Stimulated activated CD4-positive, alpha-beta T cell treated with anti-CD3 and anti-CD28 coated beads, Interleukin-1b, Interleukin-23, amount 100 ng/mL, for 48 hours (primary cell): ENCODE measurements at places on chromosomes 6 and 20.

DNA sequence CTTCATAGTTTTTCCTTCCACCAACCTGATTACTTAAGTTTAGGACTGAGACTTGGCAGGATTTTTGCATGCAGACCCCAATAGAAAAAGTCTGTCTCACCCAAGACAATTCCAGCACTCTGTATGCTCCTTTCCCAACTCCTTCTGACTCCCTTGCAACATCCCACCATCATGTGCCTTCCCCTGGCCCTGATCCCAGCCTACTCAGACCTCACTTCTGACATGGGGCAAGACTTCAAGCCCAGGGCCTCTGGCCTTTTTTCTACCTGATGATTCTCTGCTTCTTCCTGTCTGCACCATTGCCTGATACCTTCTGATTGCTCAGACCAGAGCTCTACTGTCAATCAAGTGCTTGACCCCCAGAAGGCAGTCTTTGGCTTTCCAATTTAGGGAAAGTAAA, 96.6 kb downstream of the HAO1 start:
- DNase-seq = no peak

GRCh38 chr6:73030257-73030656, 195.0 kb downstream of the KHDC1L start:
- no peak for DNase-seq

- DNase-seq = no peak
Observed at GRCh38 chr6:13914351-13914750, 10.4 kb upstream of the RNF182 start.

GRCh38 chr6:142162780-142163179, 15.7 kb downstream of the VTA1 start:
- no peak for DNase-seq

- no peak for DNase-seq
Observed at GRCh38 chr6:6479785-6480184, 108.7 kb upstream of the LY86 start.

GRCh38 chr6:54043360-54043759, 67.9 kb upstream of the MLIP start:
- DNase-seq = no peak

GRCh38 chr20:60584221-60584620, 626.0 kb downstream of the CDH26 start:
- no peak for DNase-seq

- no peak for DNase-seq
Observed at GRCh38 chr6:98932381-98932780, 15.4 kb downstream of the FBXL4 start.

- DNase-seq = no peak
Observed at GRCh38 chr20:58537831-58538230, 22.6 kb upstream of the APCDD1L start.
